ENCODE measurements at places on chromosomes 3 and 15. TPM values are rescaled to one million over a fixed set of nuclear protein-coding genes. Genes with fewer than 3 reads are reported as not detected.

TMCO5A gene
- total RNA-seq: not detected

DNA sequence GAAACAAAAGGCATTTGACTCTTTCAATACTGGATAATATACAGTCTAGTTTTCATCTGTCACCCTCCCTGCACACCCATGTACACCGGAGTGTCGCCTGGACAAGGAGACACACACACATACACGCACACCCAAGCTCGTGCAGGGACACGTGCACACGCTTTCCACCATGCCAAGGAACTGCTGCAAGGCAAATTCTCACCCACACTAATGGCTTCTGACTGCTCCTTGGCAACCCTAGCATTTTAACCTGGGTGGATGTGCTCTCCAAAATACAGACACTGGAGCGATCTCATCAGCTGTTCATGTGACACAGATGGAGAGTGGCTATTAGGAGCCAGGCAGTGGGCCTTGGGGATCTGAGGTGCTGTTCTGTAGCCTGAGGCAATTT is 61.6 kb downstream of the MEIS2 start:
- DNase-seq: no peak

GATA2 gene
- 9.7 TPM for total RNA-seq

CCDC13 gene
- not detected for total RNA-seq

GRCh38 chr15:96851613-96852012 is 521.1 kb downstream of the NR2F2 start:
- no peak for DNase-seq

GRCh38 chr15:77496715-77497109 is 76.0 kb downstream of the HMG20A start:
- peak; percentile 96 for DNase-seq

DNA sequence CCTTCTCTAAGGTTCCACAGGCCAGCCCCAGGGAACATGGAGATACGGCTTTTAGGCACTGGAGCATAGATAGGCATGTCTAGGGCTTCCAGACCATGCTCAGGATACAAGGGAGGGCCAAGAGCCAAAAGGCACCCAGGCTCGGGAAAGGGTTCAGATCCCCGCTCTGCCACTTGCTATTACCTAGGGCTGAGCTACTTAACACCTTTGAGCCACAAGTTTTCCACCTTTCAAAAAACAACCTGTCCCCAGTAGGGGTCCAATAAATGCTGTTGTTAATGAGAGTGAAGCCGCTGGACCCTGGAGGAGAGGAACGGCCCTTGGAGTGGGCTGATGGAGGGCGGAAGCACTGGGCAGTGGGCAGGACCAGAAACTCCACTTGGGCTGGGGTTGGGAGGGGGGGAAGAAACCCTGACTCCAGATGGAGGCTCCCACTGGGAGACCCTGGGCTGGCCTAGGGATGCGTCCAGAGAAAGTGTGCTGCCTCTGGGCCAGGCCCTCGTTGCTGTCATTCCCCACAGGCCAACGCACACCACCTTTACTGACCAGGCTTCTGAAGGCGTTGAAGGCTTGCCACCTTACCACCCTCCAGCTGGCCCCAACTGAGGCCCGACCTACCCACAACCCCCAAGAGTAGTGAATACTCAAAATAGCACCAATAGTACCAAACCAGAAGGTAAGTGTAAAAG is 8.6 kb upstream of the ITPKA start:
- no peak for DNase-seq

DNA sequence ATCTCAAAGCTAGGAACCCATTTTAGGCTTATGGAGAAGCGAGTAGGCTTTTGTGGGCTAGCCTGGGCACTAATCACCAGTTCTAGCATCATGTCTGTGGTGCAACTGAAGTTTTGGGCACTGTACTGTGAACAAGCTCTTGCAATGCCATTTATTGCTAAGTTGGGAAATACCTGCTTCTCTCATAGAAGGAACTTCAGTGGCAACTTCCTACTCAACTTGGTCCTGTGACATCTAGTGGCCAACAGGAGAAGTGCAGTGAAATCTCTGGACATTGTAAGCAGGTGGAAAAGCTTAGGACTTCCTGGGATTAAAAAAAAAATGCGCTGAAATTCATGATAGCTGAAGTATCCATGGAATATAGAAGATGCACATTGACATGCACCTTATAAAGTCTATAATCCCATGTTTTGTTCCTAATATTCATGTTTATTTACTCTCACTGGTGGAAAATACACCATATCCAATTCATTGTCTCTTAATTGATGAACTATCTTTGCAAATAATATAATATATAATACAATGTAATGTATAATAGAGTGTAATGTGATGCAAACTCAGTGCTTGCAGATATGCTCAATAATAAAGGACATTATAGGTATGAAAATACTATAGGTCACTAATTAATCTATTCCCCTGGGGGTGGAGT is 6.5 kb upstream of the ALDH1A3 start:
- no peak for DNase-seq

PPM1L gene
- total RNA-seq: 31.7 TPM

BLOC1S6 gene
- total RNA-seq: 33.5 TPM

DNA sequence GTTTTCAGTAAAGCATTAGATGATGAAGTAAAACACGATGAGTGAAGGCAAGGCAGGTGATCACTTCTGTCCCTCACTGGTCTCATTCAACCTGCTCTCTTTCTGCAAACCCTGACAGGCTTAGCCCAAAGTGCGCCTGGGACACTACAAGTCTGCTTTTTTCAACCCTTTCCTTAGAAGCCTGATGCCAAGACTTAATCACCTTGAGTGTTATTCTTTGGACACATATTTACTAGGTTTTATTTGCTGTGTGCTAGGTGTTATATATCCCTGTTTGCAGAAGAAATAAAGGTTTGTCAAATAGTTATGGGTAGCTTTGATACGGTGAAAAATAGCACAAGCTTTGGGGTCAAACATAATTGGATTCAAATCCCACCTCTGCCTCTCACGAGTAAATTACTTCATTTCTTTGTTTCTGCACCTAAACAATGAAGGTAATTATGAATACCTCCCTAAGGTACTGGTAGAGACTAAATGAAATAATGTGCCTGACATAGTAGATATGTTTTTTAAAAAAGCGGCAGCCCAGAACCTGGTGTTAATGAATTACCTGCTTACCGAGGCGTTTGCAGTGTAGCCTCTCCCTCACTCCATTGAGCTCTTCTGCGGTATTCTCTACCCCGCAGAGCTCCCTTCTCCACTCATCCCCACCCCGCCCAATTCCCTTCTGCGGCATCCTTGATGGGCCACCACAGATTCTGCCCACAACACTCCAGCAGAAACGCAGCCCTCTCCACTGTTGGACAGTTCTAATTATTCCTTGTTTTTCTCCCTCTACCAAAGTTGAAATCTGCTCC is 269.0 kb upstream of the TPM1 start:
- no peak for DNase-seq

DNA sequence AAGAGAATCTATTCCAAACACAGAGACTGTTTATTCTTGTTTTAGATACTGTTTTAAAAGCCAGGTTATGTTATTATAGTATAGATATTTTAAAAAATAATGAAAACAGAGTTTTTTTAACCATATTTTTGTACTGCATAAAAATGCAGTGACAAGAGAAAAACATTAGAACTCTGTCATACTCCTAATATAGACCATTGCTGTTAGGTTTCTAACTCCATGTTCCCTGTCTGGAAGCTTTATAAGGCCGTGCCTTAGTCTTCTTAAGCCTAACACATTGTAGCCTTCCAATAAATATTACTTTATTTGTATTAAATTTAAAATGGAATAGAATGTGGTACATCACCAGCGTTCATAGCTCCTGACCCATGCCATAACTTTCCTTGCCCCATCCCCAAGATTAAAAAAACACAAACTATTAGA is 53.2 kb downstream of the MBNL1 start:
- no peak for DNase-seq

TATDN2 gene
- total RNA-seq: 21.1 TPM

- DNase-seq: peak; percentile 84
Measured at GRCh38 chr3:94360987-94361386, 298.1 kb downstream of the NSUN3 start.

- no peak for DNase-seq
Measured at GRCh38 chr3:186879781-186880180, 37.3 kb downstream of the ADIPOQ start.

DNA sequence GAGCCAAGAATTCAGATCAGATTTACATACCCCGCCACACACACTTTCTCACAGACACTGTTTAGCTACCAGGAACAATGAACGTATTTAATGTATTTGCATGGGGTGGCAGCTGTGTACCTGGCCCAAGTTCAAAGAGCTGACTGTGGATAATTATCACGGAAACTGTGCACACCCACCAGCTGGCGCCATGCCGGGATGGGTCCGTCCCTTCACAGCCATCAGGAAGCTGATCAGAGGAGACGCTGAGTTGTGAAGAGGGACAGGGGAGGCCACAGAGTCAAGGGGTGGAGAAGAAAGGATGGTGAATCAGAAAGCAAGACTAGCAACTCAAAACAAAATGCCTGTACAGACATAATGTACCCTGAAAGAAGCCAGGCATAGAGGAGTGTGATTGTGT is 13.1 kb upstream of the PLA2G4D start:
- no peak for DNase-seq

SERPINI2 gene
- 2.8 TPM for total RNA-seq

GRCh38 chr3:185717121-185717520 is 107.7 kb downstream of the IGF2BP2 start:
- DNase-seq: no peak

- DNase-seq: no peak
Measured at GRCh38 chr3:164897342-164897741, 181.0 kb downstream of the SI start.

DNA sequence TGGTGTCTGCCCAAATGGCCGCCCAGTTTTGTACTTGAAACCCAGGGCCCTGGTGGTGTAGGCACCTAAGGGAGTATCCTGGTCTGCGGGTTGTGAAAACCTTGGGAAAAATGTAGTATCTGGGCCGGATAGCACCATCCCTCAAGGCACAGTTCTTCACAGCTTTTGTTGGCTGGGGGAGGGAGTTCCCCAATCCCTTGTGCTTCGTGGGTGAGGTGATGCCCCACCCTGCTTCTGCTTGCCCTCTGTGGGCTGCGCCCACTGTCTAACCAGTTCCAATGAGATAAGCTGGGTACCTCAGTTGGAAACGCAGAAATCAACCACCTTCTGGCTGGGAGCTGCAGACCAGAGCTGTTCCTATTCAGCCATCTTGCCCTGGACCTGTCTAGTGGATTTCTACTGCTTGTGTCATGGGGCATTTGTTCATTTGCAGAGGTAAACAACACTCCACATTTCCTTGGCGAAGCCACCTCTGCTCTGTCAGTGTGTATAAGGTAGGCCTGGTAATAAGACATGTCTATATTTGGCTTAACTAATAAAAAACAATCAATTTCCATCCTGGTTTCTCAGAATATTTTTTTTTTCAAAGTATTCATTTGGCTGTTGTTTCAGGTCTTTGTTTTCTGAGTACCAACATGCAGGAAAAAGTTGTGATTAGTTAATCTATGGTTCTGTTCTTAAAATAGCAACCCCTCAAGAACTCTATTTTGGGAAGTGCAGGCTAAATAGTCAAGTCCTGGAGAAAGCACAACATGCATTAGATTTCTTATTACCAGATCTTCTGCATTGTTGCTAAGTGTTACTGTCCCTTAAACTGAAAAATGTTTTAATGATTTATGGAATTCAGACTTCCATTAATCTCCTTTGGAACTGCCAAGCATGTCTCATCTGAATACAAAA is 304.3 kb downstream of the ZIC1 start:
- DNase-seq: no peak

SAMMSON gene
- total RNA-seq: not detected

DNA sequence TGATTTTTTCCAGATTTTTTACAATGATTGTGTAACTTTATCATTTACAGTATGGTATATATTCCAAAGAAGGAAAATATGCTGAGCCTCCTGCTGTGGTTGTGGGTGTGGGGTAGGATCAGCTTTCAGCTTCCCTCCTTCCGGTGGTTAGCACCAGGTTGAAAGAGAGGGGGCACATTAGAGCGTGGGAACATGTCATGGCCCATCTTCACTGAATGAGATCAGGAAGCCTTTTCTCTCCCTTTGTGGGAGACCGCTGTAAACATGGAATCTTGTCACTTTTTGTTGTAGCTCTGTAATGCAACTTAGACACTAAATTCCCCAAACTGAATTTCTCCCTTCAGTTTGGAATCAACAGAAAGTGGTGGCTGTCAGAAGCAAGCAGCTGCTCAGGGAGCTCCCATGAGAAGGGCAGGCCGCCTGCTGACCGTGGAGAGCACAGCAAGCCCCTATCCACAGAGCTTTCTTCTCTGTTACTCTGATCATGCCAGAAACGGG is 86.7 kb upstream of the LIMD1 start:
- DNase-seq: peak; percentile 61

RPUSD3 gene
- total RNA-seq: 37.7 TPM

GRCh38 chr3:133620066-133620784 is 41.5 kb downstream of the TOPBP1 start:
- no peak for DNase-seq

DNA sequence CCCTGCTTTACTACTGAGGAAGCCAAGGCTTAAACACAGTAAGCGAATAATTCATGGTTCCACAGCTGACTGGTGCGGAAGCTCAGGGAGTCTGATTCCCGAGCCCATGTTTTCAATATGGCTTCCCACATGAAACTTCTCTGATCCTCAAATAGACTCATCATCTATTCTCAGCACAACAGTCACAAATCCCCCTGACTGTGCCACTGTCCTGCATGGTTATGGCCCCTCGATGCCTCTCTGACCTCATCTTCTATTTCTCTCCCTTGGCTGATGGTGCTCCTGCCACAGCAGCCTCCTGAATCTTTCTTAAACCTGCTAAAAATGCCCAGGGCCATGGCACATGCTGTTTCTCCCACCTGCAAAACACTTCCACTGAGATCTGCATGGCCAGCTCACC is 43.2 kb downstream of the SRGAP3 start:
- no peak for DNase-seq

GRCh38 chr15:74781431-74782258 is at the start of gene CSK:
Gene CSK, plus strand, starts transcription at chr15:74782080. Its CDS starts 16,218 bp downstream, at chr15:74798298.
- DNase-seq: peak; percentile 94

SUCNR1 gene
- 3.5 TPM for total RNA-seq

GRCh38 chr3:17307887-17308286 is 423.1 kb downstream of the PLCL2 start:
- no peak for DNase-seq

DNA sequence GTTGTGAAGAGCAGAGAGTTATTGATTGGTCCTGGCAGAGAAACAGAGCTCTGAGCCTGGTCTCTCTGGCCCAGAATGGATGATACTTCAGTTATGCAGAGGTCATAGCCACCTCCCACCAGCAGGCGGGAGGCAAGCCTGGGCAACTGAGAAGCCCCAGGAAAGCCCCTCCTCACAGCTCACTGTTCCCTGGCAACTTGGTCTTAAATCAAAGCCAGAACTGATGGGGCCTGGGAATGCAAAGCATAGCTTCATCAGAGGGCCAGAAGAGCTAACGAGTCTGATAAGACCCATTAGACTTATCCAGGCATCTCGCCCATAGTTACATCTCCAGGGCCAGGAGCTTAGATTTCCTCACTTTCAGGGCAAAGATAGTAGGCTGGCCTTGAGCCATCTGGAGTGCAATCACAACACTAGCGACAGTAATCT is 5.5 kb upstream of the COLQ start:
- peak; percentile 56 for DNase-seq

ZPLD1 gene
- total RNA-seq: not detected
